ENCODE measurements at places on chromosomes 2 and 18.

GRCh38 chr18:47100212-47100831, 50.0 kb downstream of the HDHD2 start:
- DNase-seq: peak; percentile 58

- DNase-seq: no peak
Measured at GRCh38 chr18:74836296-74837139, 238.8 kb downstream of the ZNF407 start.

GRCh38 chr2:70143314-70144150, 47.3 kb downstream of the C2orf42 start:
- DNase-seq: peak; percentile 60

GRCh38 chr18:63177259-63177658, 142.3 kb downstream of the BCL2 start:
- no peak for DNase-seq

DNA sequence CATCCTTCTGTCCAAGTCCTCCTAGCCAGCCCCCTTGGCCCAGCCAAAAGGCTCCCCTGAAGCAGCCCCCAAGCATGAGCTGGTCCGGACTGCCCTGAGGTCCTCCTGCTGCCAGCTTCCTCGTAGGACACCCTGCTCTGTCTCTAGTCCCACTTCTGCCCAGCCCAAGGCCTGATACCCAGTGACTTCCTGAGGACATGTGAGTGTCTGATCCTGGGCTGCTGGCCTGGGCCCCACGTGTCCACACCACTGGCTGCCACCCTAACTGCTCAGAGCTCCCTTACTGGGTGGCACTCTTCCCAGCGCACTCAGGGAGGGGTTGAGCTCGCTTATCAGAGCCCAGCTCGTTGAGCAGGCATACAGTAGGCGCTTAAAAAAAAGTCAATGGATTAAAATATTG, 34.4 kb upstream of the PDIA6 start:
- DNase-seq: no peak

GRCh38 chr2:1869987-1870386, 125.7 kb upstream of the PXDN start:
- no peak for DNase-seq

DNA sequence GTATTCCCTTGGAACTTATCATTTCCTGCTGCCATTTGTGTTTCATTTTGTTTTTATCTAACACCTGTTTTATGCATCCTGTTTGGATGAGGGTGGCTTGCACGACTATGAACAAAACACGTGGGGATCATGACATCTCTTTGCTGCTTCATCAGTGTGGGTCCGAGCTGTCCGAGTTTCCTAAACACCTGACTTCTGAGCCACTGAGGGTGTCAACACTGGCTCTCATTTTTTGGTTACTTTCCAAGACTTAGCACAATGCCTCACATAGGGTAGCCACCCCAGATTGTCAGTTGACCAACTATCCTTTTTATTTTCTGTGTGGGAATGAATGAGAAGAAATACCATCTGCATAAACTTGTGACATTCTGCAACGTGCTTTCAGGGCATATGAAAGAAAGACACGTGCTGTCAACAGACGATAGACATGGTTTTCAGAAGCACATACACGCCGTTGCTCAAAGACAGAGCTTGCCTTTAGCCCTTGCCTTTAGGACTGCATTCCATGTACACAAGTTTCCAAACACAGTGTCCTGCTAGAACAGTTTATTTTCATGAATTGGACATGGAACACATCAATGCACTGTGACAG, 166.7 kb downstream of the MYT1L start:
- no peak for DNase-seq

DNA sequence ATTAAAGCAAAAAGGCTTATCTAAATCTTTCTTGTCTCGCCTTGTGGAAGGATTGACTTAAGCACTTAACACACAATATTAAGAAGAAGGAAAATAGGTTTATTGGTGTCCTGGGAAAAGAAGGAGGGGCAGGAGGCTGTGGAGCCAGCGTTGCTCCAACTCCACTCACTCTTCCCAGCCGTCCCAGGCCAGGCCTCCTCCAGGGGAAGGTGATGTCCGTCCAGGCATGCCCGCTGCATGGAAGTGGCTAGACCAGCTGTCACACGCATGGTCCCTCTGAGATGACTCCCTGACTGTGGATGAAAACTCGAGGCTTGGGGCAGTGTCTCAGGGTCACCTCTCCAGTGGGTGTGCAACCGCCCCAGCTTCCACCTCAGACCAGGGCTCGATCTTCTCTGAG, 281.1 kb downstream of the GALR1 start:
- DNase-seq: no peak

- DNase-seq: no peak
Measured at GRCh38 chr2:24220554-24221291, 45.9 kb downstream of the FAM228A start.

DNA sequence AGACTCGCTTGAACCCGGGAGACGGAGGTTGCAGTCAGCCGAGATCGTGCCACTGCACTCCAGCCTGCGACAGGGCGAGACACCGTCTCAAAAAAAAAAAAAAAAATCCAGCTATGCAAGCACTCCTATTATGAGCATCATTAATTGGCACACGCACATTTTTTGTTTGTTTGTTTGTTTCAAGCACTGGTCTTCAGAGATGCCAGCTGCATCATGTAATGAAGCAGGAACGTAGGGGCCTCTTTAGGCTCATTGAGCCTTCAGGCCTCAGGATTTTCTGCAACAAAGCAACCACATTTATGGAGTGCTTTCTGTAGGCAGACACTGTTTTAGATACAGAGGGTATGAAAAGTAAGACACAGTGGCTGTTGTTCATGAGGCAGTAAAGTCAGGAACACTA, 585.8 kb downstream of the CNTNAP5 start:
- no peak for DNase-seq

GRCh38 chr2:69411120-69411519, 24.1 kb upstream of the GFPT1 start:
- DNase-seq: no peak

- DNase-seq: no peak
Measured at GRCh38 chr18:41324934-41325333, 630.1 kb upstream of the PIK3C3 start.

DNA sequence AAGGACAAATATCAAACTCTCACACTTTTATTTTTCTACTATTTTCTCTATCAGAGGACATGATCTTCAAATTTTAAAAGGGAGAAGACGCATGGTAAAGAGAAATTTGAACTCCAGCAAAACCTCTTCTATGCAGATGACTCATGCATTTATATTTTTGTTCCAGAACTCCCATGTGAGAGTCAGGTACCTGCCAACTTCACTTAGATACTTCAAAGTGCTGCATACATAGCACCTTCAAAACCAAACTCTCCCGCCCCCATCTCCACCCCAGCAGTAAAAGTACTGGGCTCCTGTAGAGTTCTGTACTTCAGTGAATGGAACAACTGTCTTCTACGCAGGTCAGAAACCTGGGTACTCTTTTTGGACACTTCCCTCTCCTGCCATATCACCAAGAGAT, 398.3 kb downstream of the TGIF1 start:
- DNase-seq: no peak

DNA sequence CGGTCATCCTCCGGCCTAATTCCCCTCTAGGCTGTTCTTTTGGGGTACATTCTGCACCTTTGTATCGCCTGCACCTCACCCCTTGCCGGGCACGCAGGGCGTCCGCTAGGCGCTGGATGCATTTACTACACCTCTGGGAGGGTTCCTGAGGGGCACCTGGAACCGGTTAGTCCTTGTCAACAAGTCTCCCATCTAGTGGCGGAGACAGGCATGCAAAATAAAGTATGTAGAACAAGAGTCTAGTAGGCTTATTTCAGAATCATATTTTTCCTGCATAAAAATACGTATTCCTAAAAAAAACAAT, 705 bp upstream of the TEX261 start:
- peak; percentile 66 for DNase-seq

DNA sequence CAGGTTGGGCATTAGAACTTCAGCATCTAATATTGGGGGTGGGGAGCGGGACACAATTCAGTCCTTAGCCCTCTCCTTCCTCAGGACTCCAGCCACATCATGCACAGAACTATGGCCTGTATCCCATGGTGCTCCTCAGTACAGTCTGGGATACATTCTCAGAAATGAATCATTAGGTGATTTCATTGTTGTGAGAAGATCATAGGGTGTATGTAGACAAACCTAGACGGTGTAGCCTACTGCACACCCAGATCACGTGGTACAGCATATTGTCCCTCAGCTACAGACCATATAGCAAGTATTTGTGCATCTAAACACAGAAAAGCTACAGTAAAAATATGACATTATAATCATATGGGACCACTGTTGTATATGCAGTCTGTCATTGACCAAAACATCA, 23.2 kb upstream of the IMP4 start:
- DNase-seq: no peak

GRCh38 chr18:49858309-49859020, 45.1 kb upstream of the ACAA2 start:
- peak; percentile 40 for DNase-seq

GRCh38 chr2:175275539-175275938, 94.0 kb upstream of the ATP5MC3 start:
- no peak for DNase-seq

GRCh38 chr2:85395912-85396475, 14.2 kb downstream of the CAPG start:
- no peak for DNase-seq

GRCh38 chr2:159230145-159230877, 56.2 kb downstream of the WDSUB1 start:
- no peak for DNase-seq

DNA sequence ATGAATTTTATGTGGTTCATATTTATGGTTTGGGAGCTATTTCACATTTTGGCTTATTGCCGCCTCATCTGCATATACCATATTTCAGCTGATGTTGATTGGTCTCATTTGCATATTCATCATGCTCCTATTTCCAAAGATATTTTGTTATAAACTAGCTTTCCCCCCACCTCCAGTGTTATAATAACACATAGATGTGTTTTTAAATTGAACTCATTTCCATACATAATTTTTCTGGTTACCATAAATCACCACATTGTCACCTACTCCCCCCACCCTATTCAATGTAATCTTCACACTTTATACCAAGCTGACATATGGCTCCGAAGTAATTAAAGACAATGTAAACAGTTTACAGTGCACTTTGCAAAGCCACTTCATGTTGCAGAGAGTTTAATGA, 101.2 kb downstream of the FSHR start:
- DNase-seq: no peak

DNA sequence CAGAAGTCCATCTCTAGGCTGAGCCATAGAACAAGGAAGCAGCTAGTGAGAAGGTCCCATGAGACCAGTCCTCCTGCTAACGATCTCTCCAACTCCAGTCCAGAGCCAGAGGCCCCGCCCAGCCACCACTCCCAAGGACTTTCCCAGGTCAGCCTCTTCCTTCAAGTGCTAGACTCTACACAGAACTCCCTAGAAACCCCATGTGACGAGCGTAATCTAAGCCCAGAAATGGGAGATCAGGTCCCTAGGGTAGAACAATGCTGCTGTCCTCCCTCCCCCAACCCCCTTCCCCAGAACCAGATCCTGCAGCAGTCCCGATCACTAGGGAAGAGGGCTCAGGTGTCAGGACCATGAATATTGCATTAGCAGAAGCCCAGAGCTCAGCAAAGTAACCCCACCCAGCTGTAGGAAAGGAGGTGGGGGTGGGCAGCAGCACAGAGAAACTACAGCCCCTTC, 6.9 kb downstream of the DCTN1 start:
- DNase-seq: no peak

Data from CD4-positive, alpha-beta T cell treated with Interleukin-6 at 100 ng/mL for 8 hours (primary cell).